ENCODE measurements at places on chromosomes 5 and 9.

DNA sequence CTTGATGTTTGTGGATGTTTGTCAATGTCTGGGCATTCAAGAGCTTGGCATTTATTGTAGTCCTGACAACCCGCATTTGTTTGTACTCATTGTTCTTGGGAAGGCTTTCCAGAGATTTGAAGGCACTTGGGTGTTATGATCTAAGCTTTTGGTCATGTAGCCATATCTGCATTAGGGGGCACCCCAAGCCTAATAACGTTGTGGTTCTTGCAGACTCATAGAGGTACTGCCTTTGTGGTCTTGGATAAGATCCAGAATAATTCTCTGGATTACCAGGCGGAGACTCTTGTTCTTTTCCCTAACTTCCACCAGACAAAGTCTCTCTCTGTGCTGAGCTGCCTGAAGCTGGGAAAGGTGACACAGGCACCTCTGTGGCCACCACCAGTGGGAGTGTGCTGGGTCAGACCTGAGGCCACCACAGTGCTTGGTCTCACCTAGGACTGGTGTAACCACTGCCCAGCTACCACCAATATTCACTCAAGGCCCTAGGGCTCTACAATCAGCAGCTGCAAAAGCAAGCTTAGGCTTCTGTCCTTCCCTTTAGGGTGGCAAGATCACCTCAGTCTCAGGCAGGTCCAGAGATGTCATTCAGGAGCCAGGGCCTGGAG is 144.4 kb upstream of the TAS2R1 start:
- no peak for DNase-seq

- DNase-seq = no peak
Measured at GRCh38 chr5:90480699-90481098, 6.0 kb downstream of the POLR3G start.

DNA sequence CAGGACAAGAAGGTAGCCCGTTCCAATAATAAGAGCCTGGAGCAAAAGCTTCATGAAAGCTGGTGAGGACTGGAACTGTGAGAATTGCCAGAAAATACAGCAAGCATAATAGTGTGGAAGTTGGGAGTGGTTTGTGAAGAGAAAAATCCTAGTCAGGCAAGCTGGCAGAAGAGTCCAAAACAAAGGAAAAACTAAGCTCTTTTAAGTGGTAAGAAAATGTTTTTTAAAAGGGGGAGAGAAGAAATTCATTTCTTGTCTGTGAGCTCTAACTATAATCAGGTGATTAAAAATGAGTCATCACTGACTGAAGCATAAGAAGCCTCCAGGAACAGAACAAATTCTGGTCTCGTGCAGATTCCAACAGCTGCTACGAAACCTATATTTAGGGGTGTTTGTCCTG is 102.6 kb downstream of the CAAP1 start:
- no peak for DNase-seq

GRCh38 chr5:64612344-64612961 is 77.8 kb upstream of the SHISAL2B start:
- DNase-seq = peak; percentile 48

DNA sequence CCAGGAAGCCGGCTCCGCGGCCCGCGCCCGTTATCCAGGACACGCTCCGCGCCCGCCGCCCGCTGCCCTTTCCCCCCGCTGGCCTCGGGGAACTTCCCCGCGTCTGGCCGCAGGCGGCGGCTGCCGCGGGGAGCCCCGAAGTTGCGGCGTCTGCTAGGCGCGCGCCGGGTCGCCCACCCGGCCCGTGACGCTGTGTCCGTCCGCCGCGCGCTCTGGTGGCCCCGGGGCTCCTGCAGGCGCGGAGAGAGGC is 621 bp upstream of the GCNT4 start:
- no peak for DNase-seq

- no peak for DNase-seq
Measured at GRCh38 chr5:81187885-81188284, 45.2 kb upstream of the CKMT2 start.

GRCh38 chr5:55303238-55303690 is 4.2 kb downstream of the DHX29 start:
- DNase-seq = no peak

- no peak for DNase-seq
Measured at GRCh38 chr5:136679233-136679632, 313.9 kb upstream of the TRPC7 start.

DNA sequence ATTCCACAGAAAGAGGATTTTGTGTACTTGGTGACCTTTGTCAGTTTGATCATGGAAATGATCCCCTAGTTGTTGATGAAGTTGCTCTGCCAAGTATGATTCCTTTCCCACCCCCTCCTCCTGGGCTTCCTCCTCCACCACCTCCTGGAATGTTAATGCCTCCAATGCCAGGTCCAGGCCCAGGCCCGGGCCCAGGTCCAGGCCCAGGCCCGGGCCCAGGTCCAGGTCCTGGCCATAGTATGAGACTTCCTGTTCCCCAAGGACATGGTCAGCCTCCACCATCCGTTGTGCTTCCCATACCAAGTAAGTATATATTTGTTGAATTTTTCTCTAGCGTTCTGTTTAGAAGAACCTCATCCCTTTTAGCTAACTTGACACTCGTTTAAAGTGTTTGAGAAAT is 30.0 kb downstream of the RBM27 start:
- no peak for DNase-seq

DNA sequence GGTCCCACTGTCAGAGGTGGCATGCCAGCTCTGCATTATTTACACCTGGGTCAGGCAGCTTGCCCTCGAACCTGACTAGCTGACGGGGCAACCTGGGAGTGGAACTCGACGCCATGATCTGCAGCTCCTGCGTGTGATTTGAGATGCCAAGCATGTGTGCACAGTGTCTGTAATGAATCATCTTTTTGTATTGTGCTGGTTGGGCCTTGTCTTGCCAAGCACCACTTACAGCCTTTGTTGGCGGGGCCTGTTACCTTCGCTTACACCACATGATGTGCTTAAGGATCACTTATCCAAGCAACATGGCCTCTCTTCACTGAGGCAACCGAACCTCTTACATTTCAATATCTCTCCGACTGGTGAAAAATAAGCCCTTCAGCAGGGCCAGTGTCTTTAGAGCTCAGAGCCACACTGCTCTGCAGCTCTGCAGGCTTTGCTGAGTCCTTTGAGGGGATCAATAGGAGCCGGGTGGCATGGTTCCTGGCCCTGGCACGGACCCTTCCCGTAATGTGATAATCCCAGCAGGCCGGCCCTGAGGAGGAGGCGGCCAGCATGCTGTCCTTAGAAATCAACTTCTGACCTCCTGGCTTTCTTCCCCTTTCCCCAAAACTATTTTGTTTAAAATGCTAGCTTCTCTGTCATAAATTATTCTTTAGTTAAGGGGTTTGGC is 297.7 kb upstream of the CD180 start:
- DNase-seq = no peak

Measured in HCT116 (cell line).